GM23338 (cell line): ENCODE measurements at places on chromosomes 6 and 20. TPM values are rescaled to one million over a fixed set of nuclear protein-coding genes. Genes with fewer than 3 reads are reported as not detected.
A peak's percentile ranks its signal among the peaks of the same experiment; 100 is the strongest.

DNA sequence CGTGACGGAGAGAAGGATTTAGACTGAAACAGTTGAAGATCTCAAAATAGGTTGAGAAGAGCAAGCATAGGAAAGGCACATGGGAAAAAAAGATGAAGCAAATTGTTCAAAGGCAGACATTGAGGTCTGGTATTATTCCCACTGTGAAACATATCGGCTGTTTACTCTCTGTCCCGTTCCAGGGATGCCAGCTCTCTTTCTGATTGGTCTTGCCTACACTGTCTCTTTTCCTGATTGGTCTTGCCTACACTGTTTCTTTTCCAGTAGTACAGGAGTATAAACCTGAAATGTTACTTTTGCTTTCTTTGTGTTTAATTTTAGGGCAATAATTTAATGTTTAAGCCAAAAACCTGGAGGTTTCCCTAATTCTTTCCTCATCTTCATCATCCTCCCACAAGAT lies 226.5 kb upstream of the MCHR2 start:
- peaks cover 3% of the 10 kb centered on the region; the same call in 1 of the 2 replicates for H3K36me3 ChIP-seq
- no peak for DNase-seq
- H3K4me3 ChIP-seq = no peak overlapping the region
- no peaks in the 10 kb centered on the region for H3K4me1 ChIP-seq
- no peaks in the 10 kb centered on the region for H3K27me3 ChIP-seq

DNA sequence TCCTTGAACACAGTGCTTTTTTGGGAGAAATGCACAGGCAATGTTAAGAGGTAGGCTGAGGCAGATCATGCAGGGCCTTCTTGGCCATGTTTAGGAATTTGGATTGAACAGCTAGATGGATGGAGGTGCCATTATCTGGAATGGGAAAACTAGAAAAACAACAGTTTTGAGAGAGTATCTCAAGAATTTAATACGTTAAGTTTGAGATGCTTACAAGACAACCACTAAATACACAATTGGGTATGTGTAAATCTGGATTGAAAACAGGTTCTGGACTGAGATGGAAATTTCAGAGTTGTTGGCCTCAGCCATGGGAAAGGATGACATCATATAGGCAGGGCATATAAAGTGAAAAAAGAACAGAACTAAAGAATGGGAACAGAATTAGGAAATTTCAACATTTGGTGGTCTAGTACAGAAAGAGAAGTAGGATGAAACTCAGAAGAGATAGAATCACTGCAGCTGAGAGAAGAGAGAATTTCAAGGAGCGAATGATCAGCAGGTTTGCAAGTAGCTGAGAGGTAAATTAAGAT lies 37.1 kb downstream of the NCOA7 start:
- H3K4me1 ChIP-seq = peaks cover 4% of the 10 kb centered on the region
- no peak for DNase-seq
- no peaks in the 10 kb centered on the region for H3K27me3 ChIP-seq
- no peak overlapping the region for H3K4me3 ChIP-seq
- no peak overlapping the region for H3K27ac ChIP-seq

DNA sequence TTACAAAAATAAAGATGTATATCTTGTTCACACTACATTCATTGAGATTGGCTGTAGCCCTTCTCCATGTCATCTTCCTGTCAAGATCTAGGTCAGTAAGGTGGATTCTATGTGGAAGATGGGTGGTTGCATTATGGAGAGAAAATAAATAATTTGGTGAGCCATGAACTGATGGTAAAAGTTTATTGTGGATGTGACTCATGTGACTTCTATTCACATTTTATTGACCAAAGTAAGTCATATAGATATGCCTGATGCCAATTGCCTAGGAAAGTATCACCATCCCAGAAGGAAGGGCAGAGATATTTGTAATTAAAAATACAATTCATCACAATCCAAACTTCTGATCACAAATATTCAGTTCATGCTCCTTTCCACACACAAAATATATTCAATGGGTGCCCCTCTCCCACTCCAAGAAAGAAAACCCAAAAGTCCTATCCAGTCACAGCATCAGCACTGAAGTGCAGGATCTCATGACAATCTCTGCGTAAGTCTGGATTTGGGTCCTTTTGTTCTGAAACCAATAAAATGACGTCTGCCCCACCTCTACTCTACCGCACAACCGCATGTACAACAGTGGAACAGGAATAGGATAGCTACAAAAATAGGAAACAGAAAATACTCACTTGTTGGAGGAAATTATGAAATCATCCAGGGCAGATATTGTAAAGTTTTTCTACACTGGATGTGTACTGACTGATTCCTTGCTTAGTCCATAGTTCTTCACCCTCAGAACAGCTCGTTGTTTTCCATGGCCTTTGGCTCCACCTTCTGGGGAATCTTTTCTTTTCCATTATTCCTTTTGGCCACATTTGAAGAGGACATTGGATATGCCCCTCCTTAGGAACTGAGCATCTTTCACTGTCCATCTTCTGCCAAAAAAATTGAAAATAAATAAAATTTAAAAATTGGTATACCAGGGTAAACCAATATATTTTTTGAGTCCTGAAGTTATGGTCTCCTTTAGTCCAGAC lies 16.1 kb upstream of the SLC17A3 start:
- no peaks in the 10 kb centered on the region for H3K4me1 ChIP-seq
- no peaks in the 10 kb centered on the region for H3K36me3 ChIP-seq
- peak; percentile 73 for DNase-seq
- no peak overlapping the region for H3K4me3 ChIP-seq
- no peaks in the 10 kb centered on the region for H3K27me3 ChIP-seq
- no peak overlapping the region for H3K27ac ChIP-seq

C6orf132 gene
- polyA plus RNA-seq = 22.2 and 24.3 TPM in 2 replicates

GRCh38 chr6:169455470-169455869 lies 201.8 kb upstream of the THBS2 start:
- H3K27ac ChIP-seq = no peak overlapping the region
- H3K36me3 ChIP-seq = no peaks in the 10 kb centered on the region
- no peaks in the 10 kb centered on the region for H3K27me3 ChIP-seq
- no peak overlapping the region for H3K4me3 ChIP-seq
- no peaks in the 10 kb centered on the region for H3K4me1 ChIP-seq

DDX43 gene
- 0.47 and 0.60 TPM in 2 replicates for polyA plus RNA-seq

DNA sequence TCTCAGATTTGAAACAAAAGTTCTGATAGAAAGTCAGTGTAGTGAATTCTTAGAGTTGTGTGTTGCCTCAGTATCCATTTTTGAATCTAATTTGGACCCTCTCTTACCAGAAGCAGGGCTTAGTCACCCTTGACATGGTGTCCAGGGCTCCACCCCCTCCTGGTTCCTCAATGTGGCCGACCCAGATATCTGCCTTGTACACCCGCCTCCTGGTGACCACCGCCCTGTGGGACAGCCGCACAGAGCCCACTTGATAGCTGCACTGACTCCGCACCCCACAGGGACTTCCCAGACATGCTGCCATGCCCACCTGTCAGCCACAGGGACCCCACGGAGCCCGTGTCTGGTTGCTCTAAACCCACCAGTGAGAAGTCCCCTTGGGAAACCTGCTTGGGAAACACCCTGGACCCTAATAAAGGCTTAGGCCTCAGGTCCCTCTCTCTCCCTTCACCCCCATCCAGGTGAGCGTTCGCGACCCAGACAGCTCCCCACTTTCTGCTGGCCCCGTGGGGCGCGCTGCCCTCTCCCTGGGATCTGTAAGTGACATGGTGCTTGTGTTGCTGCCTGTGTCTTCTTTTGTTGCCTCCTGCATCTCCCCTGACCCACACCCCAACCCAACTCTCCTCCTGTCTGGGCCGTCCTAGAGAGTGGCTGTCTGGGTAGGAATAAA lies 47.2 kb upstream of the SYNDIG1 start:
- H3K36me3 ChIP-seq = no peaks in the 10 kb centered on the region
- no peak overlapping the region for H3K27ac ChIP-seq
- H3K4me3 ChIP-seq = no peak overlapping the region
- H3K27me3 ChIP-seq = no peaks in the 10 kb centered on the region
- H3K4me1 ChIP-seq = peaks cover 41% of the 10 kb centered on the region

MTFR2 gene
- 10.3 and 13.5 TPM in 2 replicates for polyA plus RNA-seq

DNA sequence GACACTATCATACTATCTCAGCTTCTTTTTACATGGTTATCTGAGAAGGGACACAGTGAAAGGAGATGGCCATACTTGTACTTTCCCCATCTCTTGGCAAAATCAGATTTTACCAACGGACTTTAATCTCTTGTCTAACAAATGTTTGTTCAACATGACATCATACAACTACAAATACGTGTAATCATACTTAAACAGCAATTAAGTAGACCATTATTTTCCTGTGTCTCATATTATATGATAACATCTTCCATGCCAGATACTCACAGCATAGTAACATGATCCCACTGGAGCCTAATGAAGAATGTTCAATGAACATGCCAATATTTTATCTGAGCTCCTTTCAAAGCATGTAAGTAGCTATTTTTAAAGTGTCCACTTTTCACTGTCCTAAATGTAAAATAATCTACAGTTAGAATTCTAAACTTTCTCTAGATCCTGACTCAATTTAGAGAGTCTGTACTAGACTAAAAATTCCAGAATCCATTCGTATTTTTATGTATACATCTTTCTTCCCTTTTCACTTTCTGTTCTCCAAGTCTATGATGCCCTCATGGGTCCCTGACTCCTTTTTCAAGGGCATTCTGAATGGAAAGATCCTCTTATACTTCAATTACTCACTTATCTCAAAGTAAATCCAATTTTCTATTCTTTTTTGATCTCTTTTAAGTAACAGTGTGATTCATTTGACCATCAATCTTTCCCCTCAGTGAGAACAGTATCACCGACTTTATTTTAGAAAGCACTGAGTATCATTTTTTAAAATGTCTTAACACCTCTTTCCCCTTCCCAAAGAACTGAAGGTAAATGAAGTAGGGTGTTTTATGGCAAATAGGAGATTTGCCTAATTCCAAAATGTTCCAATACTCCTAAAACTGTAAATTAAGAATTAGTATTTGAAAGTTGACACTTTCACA lies 133.5 kb downstream of the CDK19 start:
- no peak overlapping the region for H3K27ac ChIP-seq
- H3K36me3 ChIP-seq = no peaks in the 10 kb centered on the region
- H3K4me3 ChIP-seq = no peak overlapping the region
- H3K4me1 ChIP-seq = no peaks in the 10 kb centered on the region
- DNase-seq = no peak
- no peaks in the 10 kb centered on the region for H3K27me3 ChIP-seq

GPX5 gene
- 0.14 TPM in 1 of 2 replicates, not detected in the other for polyA plus RNA-seq

GRCh38 chr6:11214084-11214833 lies 18.2 kb downstream of the NEDD9 start:
- peaks cover 36% of the 10 kb centered on the region for H3K4me1 ChIP-seq
- H3K27ac ChIP-seq = no peak overlapping the region
- no peak overlapping the region for H3K4me3 ChIP-seq
- H3K27me3 ChIP-seq = no peaks in the 10 kb centered on the region
- DNase-seq = no peak
